ENCODE measurements at places on chromosomes 12 and 14.

DNA sequence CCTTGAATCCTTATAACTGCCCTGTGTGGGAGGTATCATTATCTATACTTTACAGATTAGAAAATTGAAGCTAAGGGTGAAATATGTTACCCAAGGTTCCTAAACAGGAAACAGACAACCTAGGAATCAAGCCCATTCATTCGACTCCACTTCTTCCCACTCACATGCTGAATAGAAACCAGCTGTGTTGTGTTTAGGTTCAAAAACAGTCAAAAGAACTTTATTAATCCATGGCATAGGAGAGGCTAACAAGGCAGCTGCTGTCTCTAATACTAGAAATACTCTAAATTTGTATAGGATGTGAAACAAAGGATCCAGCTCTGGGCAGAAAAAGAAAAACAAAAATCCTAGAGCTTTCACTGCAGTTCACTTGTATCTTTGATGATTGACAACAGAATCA, 9.9 kb downstream of the AMDHD1 start:
- DNase-seq, result no peak

- no peak for DNase-seq
Observed at GRCh38 chr12:12445165-12445881, 88.4 kb downstream of the BORCS5 start.

- no peak for DNase-seq
Observed at GRCh38 chr12:105482951-105483350, 152.5 kb downstream of the C12orf75 start.

- DNase-seq, result no peak
Observed at GRCh38 chr14:34229140-34229539, 232.9 kb downstream of the SPTSSA start.

- no peak for DNase-seq
Observed at GRCh38 chr12:109113661-109114321, 2.6 kb upstream of the ACACB start.

DNA sequence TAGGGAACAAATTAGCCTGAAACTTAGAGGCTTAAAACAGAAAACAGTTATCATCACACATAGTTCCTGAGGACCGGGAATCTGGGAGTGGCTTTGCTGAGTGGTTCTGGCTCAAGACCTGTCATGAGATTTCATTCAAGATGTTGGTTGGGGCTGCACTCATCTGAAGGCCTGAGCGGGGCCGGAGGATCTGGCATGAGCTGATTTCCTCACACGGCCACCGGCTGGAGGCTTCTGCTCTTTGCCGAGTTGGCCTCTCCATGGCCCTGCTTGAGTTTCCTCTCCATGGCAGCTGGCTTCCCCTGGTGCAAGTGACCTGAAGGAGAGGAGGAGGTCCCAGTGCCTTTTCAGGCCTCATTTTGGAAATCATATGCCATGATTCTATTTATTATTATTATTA, 128.1 kb downstream of the PAPOLA start:
- DNase-seq, result no peak

DNA sequence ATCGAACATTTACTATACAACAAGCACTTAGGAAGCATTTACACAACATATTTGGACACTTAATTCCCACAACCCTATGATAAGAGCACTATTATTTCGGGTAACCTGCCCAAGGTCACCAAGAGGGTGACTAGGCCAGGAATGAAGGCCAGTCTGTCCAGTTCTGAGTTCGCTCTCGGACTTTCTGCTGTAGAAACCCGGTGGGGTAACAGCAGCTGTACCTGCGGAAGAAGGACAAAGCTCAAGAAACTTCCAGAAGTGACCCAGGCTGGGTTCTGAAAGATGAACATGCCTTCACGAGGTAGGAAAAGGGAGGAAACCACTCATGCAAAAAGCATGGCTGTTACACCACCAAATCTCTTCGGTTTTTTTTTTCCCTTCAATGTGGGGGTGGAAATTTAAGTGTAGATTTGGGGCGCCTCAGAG, 10.8 kb downstream of the PLA2G1B start:
- no peak for DNase-seq

DNA sequence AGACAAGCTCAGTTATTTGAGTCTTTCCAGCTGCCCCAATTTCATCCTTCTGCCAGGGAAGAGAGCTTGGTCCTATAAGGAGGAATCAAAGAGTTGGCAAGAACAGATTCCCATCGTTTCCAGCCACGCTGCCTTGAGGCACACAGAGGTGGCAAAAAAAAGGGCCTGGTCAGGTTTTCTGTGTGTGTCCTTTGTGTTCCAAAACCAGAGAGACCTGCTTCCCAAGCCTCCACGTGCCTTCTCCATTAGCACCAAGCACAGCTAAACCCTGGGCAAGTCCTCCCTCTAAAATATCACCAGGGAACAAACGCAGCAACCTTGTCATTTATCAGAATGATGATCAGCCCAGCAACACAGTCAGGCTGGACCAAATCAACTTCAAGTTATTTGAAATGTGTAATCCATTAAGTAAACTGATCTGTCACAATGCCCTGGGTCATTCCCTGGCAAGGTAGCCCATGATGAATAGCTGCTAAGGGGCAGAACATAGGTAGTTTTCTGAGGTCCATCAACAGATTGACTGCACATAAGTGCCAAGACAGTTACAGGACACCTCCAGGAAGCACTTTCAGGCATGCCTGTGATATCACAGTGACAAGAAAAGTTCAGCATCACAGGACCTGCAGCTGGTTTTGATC, 28.6 kb upstream of the C12orf42 start:
- no peak for DNase-seq

GRCh38 chr14:22872833-22873520, 1.4 kb downstream of the LRP10 start:
- DNase-seq, result no peak

DNA sequence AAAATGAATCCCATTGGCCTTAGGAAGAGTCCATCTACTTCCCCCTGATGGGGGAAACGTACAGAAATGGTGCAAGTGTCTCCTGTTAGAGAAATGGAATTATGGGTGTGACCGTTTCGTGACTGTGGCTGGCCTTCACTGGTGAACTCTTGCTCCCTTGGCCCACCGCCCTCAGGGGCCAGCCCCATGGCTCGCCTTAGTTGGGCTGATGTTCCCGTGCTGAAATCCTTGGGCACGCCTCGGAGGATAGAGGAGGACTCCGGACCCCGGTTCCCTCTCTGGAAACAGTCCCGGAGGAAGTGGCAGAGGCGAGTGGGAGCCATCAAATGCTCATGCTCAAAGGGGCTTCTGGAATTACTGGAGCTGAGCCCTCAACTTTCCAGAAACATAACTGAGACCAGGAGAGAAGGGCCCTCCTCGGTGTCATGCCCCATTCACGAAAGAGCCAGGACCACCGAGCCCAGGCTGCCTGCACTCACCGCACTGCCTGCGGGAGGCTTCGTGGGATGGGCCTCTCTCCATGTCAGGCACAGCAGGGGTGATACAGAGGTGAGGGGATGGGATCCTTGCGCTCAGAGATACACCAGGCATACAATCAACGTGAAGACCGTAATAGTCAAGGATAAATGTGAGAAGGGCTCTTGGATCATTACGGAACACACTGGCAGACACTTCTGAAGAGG, 10.1 kb upstream of the CACNA2D4 start:
- peak; percentile 86 for DNase-seq

GRCh38 chr12:34607520-34608195, 585.4 kb downstream of the ALG10 start:
- no peak for DNase-seq

DNA sequence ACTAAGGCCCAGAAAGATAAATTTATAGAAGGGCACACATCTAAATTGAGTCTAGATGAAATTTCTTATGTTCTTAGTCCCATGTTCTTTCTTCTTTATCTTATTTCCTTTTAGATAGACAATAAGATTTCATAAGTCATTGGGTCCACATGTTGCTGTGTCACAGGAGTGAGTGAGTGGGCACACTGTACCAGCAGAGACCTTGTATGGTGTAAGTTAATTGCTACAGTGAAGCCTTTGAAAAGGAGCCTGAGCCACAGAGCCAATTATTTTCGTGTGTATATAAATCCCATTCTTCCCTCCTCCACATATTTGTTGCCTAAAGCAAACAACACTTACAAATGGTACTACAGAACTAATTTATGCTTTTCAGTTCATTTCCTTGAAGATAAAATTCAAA, 79.1 kb downstream of the GRIP1 start:
- no peak for DNase-seq

DNA sequence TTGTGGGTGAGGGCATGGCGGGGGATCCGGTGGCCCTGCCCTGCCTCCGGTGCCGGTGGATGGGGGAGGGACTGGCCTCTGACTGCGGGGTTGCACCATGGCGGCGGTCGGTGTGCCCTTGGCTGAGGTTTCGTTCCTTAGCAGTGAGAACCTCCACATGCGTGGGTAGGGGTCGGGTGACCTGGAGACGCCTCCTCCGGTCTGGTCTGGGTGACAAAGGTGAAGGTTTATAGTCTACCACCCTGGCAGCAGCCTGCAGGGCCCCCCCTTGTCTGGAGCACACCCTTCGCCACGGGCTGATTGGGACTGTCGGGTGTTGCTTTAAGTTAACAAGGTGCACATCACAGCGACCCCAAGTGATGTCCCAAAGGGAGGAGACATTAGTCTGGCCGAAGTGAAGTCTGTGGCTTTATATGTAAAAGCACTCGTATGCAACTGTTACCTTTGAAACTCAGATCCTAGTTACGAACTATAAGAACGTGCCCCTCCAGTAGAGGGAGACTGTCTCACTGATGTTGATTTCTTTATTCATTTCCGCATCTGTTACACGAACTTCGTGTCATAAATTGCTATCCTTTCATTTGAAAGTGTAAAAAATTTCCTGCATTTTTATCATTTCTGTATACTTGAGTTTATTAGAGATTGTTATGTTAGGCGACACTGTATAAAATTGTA, 74.4 kb downstream of the WDR20 start:
- no peak for DNase-seq

DNA sequence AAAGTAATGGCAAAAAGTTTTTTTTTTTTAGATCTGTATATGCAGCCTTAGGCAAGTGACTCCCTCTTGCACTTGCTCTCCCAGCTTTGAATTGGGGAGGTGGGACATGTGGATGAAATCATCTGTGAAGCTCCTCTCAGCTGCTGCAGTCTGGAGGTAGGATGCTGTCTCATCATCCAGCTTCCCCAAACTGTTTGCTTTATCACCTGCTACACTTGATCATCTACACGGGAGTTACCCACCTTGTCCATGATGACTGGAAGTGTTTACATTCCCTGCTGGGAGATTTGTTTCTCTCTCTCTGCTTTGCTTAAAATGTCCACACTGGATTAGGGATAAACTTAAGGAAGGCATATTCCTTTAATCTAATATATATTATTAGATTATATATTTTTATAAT, 8.5 kb upstream of the FGF23 start:
- DNase-seq, result no peak

GRCh38 chr12:62468397-62468796, 1.8 kb downstream of the MON2 start:
- DNase-seq, result no peak

DNA sequence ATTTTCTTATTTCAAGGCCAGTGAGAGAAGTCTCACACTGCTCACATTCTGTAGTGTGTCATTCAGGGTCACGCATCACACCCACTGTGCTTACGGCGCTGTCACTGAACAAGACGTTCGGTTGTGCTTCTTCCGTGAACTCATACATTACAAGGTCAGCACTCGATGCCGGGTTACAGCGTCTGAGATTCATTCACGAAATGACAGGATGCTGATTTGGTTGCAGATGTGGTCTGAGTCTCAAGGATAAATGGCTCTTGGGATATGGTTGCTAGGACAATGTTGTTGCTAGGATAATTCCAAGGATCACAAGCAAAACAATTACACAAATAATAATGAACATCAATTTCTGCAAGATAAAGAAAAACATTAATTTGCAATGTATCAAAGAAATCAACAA, 47.4 kb downstream of the STX2 start:
- no peak for DNase-seq

GRCh38 chr12:87678453-87678852, 350.7 kb downstream of the C12orf50 start:
- no peak for DNase-seq

DNA sequence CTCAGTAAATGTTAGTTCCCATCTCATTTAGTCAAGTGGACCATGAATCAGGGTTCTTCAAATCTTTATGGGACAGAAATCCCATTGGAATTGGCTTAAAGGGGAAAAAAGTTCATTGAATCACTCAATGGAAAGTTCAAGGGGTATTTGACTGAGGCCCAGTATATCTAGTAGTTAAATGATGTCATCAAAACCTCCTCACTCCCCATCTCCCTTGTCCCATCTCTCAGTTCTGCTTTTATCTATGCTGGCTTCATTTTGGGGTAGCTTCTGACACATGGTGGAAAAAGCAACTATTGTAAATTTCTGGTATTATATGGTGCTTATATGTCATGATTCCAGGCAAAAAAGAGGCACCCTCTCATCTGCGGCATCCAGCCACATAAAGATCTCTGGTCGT, 51.9 kb downstream of the DAAM1 start:
- no peak for DNase-seq

- no peak for DNase-seq
Observed at GRCh38 chr14:80770114-80770908, 171.2 kb downstream of the CEP128 start.

- DNase-seq, result no peak
Observed at GRCh38 chr12:55978393-55978792, 4.5 kb downstream of the RAB5B start.

GRCh38 chr12:53287741-53288216, 7.6 kb upstream of the PFDN5 start:
- DNase-seq, result peak; percentile 41

- DNase-seq, result no peak
Observed at GRCh38 chr14:103627073-103628025, 1.7 kb upstream of the KLC1 start.

DNA sequence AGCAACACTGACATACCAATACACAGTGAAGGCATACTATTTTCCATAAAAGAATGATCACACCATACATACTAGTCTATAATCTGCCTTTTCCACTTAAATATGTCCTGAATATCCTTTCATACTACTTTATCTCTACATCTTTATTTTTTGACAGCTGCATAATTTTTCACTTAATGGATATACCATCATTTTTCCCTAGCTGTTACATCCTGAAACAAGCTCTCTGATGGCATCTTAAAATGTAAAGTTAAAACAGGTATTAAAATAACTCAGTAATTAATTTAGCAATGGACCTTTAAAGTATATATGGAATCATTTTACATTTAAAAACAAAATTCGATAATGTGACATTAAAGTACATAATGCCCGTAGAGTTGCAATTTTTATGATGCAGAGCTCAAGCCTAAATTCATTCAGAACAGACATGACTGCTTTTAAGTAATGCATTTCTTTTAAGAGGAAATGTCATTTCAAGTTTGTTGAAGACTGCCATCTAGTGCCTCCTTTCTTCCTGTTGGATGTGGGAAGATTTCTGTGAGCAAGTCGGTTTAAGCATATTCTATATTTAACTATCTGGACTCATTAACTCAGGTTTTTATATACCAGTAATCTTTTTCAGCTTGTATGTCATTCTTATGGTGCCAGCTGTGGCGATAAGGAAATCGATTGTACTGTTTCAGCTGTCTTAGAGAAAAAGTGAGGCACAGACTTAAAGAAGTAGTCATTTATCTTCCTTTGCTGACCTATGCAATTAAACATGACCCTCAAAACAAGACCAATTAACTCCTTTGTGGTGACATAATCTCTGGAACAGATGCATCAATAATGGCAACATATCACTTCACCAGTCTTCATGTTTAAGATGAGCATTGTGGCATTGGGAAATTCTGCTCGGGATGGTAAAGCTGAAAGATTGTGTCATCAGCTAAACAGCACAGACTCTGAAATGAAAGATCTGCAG, 20.3 kb downstream of the PRICKLE1 start:
- DNase-seq, result no peak

GRCh38 chr12:131818821-131819585, 9.2 kb upstream of the MMP17 start:
- DNase-seq, result no peak

- no peak for DNase-seq
Observed at GRCh38 chr12:22173177-22173576, 127.2 kb downstream of the CMAS start.

- no peak for DNase-seq
Observed at GRCh38 chr12:122297494-122297893, 31.2 kb upstream of the VPS33A start.

All from MG63 (cell line).